ENCODE measurements at places on chromosomes 16 and 17.

GRCh38 chr17:2363851-2364762, 26.8 kb downstream of the SGSM2 start:
- DNase-seq, result no peak

DNA sequence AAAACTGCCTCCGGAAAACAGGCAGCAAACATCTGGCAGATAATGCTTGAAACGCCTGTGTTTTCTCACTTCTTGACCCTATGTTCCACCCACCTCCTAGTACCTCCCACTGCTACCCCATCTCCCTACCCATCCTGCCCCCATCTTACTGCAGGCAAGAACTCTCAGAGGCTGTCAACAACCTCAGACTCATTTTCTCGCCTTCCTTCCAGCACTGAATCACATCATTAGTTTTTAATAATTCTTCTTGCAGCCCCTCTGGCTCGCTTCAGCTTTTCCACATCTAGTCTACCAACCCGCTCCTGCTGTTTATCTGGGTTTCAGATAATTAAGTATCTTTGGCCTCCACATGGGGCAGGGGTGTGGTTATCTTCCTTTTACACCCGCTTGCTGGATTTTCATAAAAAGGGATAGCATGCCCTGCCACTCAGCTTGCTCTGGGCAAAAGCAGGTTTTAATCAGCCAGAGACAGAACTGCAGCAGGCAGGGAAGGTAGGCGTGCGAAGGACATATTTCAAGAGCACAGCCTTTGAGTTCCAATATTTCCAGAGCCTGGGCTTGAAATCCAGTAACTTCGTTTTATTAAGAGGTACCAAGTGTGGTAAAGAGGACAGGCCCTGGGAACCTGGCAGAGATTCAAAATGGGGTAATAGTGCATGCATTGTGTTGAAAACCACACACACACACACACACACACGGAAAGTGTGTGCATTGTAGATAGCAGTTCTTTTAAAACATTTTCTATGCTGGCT, 87.5 kb downstream of the BMERB1 start:
- no peak for DNase-seq

DNA sequence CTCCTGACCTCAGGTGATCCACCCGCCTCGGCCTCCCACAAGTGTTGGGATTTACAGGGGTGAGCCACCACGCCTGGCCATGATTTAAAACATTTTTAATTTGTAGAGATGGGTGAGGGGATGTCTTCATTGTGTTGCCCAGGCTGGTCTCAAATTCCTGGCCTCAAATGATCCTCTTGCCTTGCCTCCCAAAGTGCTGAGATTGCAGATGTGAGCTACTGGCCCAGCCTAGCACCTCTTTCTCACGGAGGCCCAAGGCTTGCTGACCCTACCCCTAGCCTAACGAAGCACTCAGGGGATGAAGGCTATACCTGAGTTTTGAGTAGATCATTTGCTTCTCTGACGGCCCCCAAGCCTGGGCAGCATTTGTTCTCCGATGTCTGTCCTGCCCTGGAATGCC, 26.6 kb downstream of the UNK start:
- DNase-seq, result no peak

GRCh38 chr16:27690608-27691007, 140.7 kb downstream of the KATNIP start:
- no peak for DNase-seq

GRCh38 chr16:49085686-49086085, 196.0 kb downstream of the CBLN1 start:
- DNase-seq, result peak; percentile 0

GRCh38 chr17:40910441-40910841, 25.4 kb upstream of the KRT20 start:
- peak; percentile 28 for DNase-seq

- DNase-seq, result no peak
These were observed 9.2 kb downstream of the COL1A1 start for GRCh38 chr17:50192144-50192617.

DNA sequence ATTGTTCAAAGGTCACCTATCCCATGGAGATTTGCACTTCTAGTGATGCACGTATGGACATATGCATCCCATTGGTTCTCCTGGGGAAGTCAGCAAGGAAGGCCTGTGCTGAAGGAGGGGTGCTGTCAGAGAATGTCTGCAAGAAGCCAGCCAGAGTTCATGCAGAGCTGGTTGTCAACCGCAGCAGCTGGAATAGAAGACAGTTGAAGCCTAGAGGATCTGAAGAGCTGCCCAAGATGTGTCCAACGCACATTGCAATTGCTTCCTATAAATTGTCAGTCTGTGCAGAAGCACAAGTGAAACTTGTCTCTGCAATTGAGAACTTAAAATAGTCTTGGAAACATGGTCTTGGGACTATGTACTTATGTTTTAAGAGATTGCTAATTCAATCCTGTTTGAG, 82.1 kb upstream of the CNTNAP4 start:
- no peak for DNase-seq

DNA sequence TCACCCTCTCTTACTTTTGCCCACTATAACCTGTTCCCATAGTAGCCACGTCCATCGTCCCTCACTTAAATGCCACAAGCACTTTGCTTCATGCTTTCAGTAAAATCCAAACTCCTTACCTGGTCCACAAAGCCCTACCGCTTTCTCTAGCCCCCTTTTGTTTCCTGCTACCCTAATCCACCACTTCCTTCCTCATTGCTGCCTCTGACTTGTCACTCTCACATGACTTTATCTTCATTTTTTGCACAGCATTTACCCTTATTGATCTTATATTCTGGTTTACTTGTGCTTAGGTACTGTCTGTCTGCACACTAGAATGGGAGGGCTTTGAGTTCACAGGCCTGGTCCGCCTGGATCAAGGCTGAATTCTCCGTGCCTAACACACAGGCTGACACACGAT, 340.0 kb downstream of the XYLT1 start:
- DNase-seq, result no peak

DNA sequence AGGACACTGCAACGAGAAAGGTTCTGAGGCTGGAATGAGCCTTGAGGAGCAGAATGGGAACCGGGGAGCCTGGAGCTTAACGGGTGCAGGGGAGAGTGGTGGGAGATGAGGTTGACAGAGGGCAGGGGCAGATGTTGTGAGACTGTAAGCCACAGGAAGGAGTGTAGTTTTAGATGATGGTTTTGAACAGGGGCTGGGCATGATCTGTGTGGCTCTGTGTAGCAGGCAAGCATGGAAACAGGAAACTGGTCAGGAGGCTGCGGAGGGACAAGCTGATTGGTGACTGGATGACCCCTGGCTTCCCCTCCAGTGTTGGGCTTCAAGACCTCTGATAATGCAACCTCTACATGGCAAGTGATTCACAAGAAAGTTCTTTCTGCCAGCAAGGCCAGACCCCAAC, 1.4 kb upstream of the CNGB1 start:
- DNase-seq, result no peak

DNA sequence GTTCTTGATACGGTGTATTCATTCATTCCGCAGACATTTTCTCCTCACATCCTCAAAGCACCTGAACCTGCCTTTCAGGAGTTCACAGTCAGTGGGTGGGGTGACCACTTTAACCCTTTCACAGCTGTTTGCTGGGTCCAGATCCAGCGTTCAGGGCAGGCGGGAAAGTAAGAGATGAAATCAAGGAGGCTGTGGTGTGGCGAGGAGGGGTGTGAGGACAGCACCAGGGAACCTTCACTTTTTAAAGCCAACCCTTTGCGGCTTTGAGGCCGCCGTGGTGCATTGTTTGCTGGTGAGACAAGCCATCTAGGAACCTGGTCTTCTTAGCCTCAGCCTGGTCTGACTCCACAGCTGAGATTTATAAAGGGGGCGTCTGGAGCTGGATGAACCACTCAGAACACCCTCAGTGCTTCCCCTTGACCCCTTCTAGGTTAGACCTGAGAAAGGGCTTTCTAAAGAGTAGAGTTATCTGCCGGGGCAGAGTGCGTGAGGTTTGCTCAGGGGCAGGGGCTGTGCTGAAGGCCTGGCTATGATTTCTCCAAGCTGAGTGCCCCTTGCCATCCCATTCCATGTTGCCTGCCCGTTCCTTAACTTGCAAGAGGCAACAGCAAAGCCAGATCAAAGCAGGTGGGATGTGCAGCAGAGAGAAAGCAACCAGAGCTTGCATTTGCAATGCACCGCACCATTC, 933 bp downstream of the CCR7 start:
- no peak for DNase-seq

GRCh38 chr17:40064971-40065768, 2.4 kb downstream of the THRA start:
- no peak for DNase-seq

DNA sequence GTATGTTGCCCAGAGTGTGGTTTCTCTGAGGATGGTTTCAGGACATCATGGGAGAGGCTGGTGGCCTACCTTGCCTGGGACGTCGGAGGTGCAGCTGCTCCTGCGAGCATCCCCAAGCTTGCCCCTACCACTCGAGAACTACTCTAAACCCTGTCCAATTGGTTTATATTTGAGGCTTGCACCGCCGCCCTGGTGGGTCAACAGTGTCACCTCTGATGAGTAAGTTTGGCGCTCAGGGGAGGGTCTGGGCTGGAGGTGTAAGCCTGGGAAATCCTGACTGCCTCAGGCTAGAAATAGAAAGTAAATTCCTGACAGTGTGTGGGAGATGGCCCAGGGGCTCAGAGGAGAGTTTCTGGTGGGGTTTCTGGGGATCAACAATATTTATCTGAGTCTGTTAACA, 48.2 kb downstream of the CCDC42 start:
- no peak for DNase-seq

- no peak for DNase-seq
These were observed 288.0 kb downstream of the MAF start for GRCh38 chr16:79312502-79312901.

DNA sequence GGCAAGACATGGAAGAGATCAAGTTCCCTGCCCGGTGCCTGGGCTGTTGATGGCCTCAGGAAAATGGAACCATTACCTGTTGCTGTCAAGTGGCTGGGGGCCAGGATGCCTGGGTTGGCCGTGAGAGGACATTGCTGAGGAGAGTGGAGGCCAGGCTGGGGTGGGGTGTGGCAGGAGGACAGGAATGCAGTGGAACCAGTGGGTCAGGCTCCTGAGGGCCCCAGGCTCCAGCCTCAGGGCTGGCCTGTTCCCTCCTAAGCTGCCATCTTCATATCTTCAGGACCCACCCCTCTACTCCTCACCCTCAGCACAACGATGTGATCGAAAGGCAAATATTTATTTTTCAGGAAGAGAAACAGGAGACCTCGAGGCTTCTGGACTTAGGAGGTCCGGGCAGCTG, 8.5 kb upstream of the YPEL3 start:
- DNase-seq, result no peak

- no peak for DNase-seq
These were observed 72.5 kb downstream of the MPRIP start for GRCh38 chr17:17114592-17115225.

Measured in AG09319 (cell line).